ENCODE measurements at places on chromosomes 6 and 20. TPM values are rescaled to one million over a fixed set of nuclear protein-coding genes. Genes with fewer than 3 reads are reported as not detected.

DNA sequence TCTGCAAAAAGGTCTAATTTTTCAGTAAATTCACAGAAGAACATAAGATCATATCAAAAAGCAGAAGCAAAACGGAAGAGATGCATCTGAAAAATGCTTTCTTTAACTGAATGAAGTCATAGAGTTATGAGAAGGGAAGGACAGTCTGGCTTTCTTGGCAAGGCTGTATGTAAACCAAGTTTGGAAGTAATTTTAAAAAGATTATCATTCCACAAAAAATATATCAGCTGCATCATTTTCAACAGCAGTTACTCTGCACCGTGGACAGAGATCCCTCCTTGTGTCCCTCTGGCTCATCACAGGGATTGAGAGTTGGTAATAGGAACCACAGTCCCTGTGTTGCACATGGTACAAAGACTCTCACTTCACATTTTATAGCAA, 258.5 kb downstream of the HIVEP2 start:
- DNase-seq = no peak

DNA sequence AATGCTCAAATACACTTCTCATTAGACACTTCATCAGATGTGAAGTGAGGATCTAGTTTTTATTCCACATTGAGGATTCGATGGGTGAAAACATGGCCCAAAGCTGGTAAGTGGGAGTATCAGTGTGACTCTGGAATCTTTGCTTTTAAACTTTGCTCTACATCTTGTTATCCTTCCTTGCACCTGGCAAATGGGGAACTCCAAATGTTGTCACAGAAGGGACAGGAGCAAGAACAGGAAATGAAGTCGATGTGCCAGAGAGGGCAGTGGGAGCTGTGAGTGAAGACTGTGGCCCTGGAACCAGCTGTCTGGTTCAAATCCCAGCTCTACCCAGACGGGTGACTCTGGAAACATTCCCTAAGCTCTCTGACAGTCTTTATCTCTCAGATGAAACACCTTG, 86.7 kb upstream of the AGPAT4 start:
- DNase-seq = no peak

DNA sequence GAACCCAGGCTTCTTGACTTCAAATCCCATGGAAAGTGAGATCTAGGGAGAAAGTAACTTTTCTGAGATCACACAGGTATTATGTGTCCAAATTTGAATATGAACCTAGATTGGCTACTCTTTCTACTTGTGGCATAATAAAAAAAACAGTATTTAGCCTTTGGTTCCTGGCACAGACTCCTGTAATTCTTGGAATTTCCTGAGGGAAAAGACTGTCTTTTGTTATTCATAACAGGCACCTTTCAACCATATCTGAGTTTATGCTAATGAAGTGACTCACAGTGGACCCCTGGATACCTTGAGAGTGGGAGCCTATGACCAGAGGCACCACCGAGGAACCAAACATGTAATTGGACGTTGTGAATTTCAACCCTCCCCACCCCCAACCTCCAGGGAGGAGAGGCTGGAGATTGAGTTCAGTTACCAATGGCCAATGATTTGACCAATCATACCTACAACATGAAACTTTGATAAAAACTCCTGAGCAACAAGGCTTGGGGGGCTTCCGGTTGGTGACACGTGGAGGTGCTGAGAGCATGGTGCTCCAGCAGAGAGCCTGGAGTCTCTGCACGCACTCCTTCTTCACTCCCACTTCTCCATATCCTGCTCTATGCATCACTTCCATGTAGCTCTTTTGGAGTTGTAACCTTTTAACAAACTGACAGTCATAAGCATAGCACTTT, 48.8 kb downstream of the LAMA4 start:
- no peak for DNase-seq

IL17A gene
- total RNA-seq = not detected
